ENCODE measurements at places on chromosomes 3 and 15.

DNA sequence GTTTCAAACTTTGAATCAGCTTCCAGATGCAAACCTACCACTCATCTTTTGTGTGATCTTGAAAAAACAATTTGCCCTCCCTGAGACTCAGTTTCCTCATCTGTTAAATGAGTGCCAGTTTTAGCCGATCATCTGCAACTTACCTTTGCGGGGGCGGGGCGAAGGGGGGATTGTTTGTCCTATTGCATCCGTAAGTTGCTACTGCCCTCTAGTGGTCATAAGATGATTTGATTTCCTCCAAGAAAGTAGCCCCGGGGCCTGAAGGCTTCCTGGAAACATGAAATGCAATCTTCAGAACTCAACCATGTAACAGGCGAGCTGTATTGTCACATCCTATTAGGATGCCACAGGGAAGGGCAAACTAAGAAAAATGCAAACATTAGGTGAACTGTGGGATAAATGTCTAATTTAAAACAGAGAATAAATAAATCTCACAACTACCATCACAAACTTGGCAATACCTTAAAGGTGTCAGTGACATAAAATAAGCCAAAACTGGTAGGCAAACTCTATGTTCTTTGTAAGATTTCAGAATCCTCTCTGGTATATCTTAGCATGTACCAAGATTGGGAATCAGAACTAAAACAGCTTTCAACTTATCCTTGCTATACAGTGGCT, 63.5 kb upstream of the CLDN18 start:
- DNase-seq: peak; percentile 6

DNA sequence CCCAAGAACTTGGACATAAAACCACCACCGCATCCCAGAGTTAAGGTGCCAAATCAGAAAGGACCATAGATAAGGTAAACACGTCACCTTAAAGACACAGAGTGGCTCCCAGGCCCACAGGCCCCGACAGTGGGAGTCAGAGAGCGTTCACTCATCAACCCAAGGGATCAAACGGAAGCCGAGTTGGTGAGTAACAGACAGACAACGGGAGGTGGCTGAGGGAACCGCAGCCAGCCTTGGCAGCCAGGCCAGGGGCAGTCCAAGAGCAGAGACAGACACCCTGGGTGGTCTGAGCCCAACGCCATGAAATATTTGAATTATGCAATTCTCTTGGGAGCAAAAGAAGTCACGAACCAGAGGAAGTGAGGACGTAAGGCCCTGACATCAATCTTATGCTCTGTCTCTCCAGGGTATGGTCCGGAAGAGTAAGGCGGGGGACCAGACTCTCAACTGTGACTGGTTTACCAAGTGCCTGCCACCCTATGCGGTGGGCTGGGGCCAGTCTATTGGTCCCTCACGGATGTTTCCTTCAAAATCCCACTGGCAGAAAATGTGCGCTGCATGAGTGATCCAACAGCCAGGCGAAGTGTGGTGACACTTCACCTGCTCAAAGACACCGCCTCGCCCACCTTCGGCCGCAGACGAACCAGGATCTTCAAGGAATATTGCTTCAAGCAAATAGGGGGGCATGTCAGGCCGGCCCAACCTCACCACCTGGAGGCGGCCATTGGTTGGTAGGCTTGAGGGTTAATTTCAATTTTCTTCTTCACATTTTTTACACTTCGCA, 34.3 kb downstream of the TMEM44 start:
- no peak for DNase-seq

- DNase-seq: no peak
These were observed 528.7 kb downstream of the ZIC1 start for GRCh38 chr3:147937891-147938290.

DNA sequence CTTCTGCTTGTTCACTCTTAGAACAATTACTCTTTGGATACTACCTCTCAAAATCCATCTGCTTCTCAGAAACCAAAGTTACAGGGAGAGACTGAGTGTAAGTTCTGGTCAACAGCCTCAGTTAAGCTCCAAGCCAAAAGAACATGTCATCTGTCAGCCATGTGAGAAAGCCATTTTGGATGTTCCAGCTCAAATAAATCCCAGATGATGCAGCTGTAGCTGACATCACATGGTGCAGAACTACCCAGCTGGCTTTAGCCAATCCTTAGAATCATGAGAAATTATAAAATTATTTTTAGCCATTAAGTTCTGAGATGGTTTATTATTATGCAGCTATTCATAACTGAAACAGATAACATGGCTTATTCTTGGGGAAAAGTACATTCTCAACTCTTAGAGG, 696.0 kb downstream of the ZNF385D start:
- DNase-seq: no peak

GRCh38 chr3:45273681-45274515, 47.8 kb upstream of the TMEM158 start:
- no peak for DNase-seq

- no peak for DNase-seq
These were observed 228.5 kb downstream of the CHL1 start for GRCh38 chr3:425079-425478.

- no peak for DNase-seq
These were observed 388.2 kb upstream of the AGTR1 start for GRCh38 chr3:148309390-148310035.

GRCh38 chr3:41137686-41138111, 61.6 kb upstream of the CTNNB1 start:
- DNase-seq: no peak

DNA sequence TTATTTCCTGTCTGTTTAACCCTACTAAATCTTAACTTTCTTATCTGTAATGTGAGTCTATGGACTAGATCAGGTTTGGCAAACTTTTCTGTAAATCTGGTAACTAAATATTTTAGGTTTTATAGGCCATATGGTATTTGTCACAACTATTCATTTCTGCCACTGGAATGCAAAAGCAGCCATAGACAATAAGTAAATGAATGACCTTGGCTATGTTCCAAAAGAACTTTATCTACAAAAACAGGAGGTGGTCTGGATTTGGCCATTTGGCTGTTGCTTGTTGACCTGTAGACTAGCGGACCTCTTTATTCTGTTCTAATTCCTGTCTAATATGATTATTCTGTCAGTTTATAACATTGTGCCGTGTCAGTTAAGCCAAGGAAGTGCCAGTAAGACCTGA, 314.2 kb downstream of the LPP start:
- DNase-seq: no peak

GRCh38 chr3:100706365-100706764, 2.9 kb upstream of the TFG start:
- no peak for DNase-seq

- no peak for DNase-seq
These were observed 12.7 kb upstream of the DIPK2A start for GRCh38 chr3:143958966-143959365.

DNA sequence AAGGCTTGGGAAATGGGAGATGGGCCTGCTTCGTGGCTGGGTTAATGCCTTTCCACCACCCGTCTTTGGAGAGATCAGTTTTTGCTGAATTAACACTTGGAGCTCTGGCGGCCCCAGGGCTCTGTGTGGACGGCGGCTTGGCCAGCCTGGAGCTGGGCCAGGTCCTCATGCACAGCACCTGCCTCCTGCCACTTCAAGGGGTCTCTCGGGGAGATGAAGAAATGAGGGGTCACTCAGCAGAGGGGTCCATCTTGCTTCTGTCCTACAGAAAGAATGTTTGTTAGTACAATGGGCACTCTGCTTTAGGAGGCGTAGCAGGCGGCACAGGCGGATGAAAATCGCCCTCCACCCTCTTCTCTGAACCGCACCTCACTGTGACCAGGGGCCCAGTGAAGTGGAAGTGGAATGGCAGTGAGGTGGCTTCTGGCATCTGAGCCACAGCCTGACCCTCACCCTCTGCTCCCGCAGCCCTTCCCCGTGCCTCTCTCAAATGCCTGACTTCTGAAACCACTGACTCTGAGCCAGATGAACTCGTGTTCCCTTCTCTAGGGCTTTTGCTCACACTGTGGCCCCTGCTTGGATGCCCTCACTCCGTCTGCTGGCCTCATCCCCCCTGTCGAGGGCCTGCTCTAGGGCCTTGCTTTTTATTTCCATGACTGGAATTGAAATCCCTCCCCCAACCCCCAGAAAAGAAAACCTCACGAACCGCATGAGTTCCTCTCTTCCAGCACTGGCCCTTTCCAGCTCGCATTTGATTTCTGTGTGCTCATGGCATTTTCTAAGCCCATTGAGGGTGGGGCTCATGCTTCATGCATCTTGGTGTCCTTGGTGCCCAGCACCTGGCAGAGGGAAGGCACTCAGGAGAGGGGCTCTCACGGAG, 42.2 kb downstream of the CHDH start:
- DNase-seq: no peak

- no peak for DNase-seq
These were observed 140.1 kb downstream of the SMAD6 start for GRCh38 chr15:66841953-66842681.

DNA sequence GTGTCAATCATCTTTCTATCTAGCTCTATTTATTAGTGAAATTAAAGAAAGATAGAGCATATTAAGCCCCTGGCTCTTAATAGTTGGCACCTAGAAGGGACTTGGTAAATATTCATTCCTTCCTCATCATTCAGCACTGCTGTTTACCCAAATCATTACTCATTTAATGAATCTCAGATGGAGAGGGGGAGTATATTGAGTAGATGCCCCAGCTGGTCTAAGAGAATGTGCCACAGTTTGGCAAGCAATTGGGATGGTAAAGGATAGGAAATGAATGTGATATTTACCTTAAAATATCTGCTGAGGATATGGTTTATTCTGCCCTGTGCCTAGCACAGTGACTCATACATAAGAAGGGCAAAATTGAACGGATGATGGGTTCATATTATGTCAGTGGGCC, 6.0 kb downstream of the IL1RAP start:
- DNase-seq: no peak

GRCh38 chr3:129016720-129017483, 15.8 kb downstream of the EFCC1 start:
- no peak for DNase-seq

GRCh38 chr3:164221297-164221696, 857.0 kb downstream of the SI start:
- no peak for DNase-seq

DNA sequence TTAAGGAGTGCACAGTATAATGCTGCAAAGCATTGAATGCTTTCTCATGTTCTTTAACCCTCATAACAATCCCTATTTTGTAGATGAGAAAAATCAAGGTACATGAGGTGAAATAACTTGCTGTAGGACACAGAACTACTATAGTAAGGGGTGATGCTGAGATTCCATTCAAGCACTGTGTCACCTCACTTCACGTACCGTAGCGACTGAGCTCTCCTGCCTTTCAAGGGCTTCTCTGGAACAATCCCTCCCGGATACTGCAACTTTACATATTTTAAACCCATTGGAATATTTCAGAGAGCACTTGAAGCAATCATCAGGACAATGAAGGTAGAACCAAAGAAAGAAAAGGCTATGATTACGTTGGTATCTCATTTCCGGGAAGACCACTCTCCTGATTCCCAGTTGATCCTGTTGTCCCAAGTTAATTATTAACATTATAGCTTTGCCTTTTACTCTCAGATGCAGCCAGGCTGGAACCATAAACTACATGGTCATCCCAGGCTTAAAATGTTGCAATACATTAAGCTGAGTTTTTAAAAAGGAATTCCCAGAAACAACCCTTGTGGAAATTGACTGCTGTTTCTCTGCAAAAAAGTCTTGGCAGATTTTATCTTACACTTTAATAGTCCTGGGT, 252.2 kb upstream of the IGF1R start:
- no peak for DNase-seq

DNA sequence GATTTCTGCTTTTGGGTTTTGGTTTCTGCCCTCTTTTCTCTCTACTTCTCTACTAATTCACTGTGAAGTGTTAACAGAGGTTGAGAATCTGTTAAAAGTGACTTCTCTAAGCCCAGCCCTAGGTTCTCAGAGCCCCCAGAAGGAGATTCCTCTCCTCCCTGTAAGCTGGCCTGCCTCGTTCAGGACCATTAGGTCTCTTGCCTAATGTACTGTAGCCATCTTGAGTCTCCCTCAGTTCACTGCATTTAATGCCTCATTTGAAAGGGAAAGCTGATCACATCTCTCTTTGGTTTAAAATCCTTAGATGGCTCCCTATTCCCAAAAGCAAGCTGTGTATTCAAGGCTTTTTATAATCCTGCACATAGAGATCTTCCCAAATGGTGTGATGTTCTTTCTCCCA, 16.3 kb downstream of the RTP1 start:
- DNase-seq: no peak

- no peak for DNase-seq
These were observed 940 bp upstream of the ACY1 start for GRCh38 chr3:51982352-51982837.

DNA sequence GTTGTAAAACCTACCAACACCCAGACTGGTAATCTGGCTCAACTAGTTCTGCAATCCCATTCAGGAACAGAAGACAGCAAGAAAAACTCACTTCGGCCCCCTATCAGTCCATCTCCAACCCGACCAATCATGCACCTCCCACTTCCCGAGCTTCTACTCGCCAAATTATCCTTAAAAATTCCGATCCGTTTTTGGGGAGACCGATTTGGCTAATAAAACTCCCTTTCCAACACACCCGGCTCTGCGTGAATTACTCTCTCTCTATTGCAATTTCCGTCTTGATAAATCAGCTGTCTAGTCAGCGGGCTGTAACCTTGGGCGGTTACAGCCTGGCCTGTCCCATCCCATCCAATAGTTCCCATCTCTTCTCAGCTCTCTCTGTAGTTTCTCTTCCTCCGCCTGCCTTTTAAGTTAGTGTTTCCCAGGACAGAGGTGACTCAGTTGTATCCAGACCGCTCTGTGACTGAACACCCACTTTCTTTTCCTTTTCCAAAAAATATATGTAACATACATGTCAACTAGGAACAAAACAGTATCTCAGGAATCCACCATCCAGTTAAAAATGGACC, 780 bp upstream of the ACAD9 start:
- DNase-seq: no peak

DNA sequence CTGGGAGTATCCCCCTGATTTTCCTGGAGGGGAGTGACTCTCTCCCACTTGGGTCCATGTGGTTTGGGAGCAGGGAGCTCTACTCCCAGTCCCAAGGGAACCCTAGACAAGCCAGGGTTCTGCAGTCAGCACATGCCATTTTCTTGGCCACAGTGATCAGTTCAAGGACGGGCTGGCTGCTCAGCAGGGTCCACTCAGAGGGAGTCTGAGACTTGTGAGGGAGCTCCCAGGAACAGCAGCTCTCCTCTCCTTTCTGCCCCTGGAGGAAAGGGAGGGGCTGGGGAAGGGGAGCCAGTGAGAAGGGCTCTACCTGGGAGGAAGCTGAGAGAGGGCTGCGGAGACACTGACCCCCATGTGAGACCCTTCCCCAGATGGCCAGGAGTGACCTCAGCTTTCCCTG, 29.1 kb upstream of the LMCD1 start:
- no peak for DNase-seq

GRCh38 chr15:90915216-90915807, 12.2 kb downstream of the MAN2A2 start:
- no peak for DNase-seq

DNA sequence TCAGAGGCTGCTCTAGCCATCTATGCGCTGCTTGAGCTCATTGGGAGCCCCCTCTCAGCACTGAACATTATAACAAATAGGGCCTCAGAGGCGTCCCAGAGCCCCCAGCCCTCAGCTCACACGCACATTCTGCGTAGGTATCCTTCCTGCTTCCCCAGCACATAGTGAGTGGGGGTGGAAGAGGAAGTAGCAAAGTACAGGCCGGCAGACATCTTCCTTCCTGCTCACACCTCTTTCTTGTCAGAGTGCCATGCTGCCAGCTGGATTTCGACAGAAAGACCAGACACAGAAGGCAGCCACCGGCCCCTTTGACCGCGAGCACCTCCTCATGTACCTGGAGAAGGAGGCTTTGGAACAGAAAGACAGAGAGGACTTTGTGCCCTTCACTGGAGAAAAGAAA, 16.6 kb downstream of the TMOD2 start:
- DNase-seq: no peak

GRCh38 chr15:33742306-33742705, 226.0 kb upstream of the CHRM5 start:
- DNase-seq: no peak

All from activated CD8-positive, alpha-beta memory T cell treated with anti-CD3 and anti-CD28 coated beads for 4 hours (primary cell).